Stimulated activated CD8-positive, alpha-beta memory T cell treated with anti-CD3 and anti-CD28 coated beads, Interleukin-15, amount 100 ng/mL, for 1 hour (primary cell): ENCODE measurements at places on chromosomes 16 and 17.

GRCh38 chr17:64009571-64010402 is 10.6 kb downstream of the ICAM2 start:
- DNase-seq = no peak

DNA sequence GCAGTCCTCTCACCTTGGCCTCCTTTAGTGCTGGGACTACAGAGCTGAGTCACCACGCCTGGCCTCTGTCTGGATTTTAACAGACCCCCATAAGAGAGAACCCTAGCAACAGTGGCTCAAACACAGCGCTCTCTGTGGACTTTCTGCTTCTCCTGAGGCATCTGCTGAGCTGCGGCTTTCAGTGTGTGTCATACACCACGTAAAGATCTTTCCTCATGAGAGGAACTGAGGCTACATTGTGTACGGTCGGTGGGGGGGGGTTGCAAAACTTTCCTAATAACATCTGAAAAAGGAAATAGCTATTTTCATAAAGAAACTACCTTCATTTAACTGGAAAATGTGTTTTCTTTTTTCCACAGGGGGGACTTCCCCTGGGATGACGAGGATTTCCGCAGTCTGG is 32.9 kb downstream of the DEF8 start:
- DNase-seq = no peak

DNA sequence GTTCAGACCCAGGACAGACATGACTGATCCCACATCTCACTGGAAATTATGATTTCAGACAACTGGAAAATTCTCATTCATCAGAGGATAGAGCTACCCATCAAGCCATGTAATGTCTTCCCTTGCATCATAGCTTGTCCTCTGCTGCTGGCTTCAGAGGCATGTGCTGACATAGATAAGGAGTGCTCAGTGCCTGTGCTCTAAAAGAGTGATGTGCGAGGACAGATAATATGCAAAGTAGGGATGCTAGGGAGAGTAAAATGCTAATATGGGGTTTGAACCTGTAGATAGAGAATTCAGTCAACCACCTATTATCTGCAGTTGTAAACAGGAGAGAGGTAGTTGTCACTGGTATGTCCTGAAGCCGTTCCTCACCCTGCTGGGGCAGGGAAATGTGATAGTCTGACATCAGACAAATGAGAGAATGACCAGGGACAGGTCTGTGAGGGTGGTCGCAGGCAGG is 349.7 kb upstream of the CCL2 start:
- no peak for DNase-seq

- no peak for DNase-seq
Measured at GRCh38 chr17:50523208-50523607, 9.3 kb upstream of the EPN3 start.

DNA sequence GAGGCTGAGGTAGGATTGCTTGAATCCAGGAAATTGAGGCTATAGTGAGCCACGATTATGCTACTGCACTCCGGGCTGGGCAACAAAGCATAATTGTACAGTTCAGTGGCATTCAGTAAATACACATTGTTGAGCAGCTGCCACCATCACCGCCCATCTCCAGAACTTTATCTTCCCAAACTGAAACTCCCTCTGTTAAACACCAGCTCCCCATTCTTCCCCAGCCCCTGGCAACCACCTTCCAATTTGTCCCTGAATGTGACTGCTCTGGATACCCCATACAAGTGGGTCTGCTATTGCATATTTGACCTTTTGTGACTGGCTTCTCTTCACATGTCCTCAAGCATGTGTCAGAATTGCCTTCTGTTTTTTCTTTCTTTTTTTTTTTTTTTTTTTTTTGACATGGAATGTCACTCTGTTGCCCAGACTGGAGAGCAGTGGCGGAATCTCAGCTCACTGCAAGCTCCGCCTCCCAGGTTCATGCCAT is 2.9 kb downstream of the RPL38 start:
- no peak for DNase-seq

DNA sequence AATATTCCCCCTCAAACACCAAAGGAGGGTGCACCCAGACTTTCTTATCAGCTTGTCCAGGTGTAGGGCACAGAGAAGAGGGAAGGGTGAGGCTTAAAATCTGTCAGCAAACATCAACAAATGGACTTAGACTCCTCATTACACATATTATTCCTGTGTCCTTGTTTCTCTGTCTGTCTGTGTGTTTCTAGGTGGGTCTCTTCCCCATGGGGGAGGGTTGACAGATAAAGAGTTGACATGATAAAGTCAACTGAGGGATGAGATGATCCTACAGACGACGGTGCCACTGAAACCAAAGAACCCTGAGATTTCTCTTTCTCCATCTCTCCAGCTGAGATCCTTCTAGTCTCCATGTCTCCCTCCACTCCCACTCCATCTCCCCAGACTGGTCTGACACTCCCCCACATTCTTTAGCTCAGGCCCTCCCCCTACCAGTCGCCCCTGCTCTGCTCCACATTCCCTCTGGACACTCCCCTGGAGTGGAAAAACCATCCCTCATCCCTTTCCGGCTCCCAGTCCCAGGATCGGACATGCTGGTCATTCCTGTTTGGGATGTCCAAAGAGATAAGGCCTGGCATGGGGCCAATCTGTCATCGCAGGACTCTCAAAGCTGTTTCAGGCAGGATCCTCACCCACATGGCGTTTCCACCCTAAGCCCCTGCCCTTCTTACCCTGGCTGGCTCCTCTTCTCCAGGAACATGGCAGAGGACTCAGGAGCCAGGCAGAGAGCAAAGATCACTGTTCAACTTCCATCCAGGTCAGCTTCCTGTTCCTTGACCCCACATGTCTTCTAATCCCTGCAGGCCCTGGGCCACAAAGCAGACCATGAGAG is 2.9 kb upstream of the ITGA3 start:
- no peak for DNase-seq

DNA sequence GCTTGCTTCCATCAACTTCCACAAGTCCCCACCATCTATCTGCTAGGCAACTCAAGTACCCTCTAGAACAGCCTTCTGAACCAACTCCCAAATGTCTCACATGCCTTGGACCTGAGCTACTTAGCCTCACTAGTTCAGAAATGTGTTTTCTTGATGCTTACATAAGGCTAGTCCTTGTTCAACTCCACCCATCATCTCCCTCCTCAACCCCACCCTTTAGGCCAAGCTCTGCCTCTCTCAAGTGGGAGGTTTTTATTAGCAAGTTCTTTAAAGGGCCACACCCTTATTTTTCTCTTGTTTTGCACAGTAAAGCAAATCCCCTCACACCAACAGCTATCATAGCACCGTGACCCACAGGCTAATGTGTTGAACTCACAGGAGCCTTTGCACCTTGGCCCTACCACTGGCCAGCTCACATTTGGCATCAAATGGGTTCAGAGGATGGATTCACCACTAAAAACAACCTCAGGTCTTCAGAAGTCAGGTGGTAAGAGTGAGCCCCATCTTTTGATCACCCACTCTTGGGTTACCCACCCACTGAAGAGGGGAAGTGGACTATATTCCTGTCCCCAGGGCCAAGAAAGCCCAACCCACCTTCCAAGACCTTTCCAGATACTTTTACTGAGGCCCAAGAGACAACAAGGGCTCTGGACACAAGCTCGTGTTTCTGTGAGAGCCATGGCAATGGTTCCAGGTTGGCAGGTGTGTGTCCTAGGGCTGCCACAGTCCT is 12.2 kb downstream of the PIK3R5 start:
- no peak for DNase-seq

DNA sequence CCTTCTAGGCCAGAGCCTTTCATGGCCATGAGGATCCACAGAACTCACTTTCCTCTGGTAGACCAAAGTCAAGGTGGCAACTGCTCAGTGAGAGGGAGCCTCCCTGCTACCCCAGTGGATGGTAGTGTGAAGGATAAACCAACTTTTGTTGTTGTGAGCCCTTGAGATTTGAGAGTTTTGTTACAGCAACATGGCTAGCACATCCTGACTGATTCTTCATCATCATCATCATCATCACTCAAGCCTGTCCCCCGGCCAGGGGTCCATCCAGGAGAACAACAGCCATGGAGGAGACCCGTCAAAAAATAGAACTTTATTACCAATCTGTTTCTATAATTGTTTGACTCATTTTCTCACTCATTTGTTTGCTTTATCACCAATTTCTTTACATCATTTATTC is 23.7 kb downstream of the RAI1 start:
- no peak for DNase-seq

DNA sequence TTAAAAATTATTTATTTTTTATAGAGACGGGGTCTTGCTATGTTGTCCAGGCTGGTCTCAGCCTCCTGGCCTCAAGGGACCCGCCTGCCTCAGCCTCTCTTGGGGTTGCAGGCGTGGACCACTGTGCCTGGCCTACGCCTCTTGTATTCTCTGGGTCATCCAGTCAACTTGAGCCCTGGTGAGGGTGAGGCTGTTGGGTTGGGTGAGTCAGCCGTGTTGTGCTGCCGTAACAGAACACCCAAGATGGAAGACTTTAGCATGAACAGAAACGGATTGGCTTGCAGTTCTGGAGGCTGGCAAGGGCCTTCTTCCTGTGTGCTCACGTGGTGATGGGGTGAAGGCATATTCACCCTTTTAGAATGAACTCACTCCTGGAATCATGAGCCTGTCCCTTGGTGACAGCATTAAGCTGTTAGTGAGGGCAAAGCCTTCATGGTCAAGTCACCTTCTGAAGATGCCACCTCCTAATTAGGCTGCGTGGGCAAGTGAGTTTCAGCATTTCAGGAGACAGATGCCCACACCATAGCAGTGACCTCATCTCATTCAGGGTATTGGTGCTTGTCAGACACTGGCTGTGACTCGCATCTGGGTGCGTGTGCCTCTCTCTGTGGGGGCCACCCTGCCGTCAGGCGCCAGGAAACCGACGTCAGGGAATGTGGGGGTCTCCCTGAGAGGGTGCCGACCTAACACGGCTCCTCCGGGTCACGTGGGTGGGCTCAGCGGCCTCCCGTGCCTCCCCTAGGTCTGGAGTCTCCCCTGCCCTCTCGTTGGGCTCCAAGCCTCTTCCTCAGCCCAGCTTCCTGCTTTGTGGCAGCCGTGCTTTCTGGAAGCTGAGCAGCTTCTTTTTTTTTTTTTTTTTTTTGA is 49.8 kb downstream of the WDR45B start:
- no peak for DNase-seq

- no peak for DNase-seq
Measured at GRCh38 chr16:684961-685696, 995 bp upstream of the JMJD8 start.

- no peak for DNase-seq
Measured at GRCh38 chr16:50448522-50448921, 79.7 kb upstream of the BRD7 start.

- DNase-seq = no peak
Measured at GRCh38 chr17:70552230-70552981, 383.1 kb downstream of the KCNJ2 start.

GRCh38 chr17:4341616-4341977 is 24.9 kb downstream of the UBE2G1 start:
- DNase-seq = no peak

DNA sequence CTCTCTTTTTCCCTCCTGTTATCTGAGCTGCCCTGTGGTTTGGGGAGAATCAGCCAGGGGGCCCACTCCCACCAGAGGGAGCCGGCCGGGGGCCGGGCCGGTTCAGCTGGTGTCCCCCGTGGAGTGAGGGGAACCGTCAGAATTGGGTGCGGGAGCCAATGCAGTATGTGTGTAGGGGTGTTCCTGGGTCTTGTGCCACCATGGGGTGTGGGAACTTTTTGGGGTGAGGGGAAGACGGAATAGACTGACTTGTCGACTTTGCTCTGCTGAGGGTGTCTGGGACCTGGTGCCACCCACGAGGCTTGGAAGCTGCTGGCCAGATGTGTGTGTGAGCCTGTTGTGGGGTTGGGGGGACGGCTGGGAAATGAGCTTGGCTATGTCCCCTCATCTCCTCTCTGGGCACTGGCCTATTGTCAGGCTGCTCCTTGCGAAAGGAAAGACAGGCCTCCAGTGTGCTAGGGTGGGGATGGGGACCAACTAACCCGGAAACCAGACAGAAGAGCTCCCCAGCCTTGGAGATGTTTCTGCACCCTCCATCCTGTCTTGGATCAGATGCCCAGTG is 9.9 kb downstream of the RARA start:
- DNase-seq = no peak

DNA sequence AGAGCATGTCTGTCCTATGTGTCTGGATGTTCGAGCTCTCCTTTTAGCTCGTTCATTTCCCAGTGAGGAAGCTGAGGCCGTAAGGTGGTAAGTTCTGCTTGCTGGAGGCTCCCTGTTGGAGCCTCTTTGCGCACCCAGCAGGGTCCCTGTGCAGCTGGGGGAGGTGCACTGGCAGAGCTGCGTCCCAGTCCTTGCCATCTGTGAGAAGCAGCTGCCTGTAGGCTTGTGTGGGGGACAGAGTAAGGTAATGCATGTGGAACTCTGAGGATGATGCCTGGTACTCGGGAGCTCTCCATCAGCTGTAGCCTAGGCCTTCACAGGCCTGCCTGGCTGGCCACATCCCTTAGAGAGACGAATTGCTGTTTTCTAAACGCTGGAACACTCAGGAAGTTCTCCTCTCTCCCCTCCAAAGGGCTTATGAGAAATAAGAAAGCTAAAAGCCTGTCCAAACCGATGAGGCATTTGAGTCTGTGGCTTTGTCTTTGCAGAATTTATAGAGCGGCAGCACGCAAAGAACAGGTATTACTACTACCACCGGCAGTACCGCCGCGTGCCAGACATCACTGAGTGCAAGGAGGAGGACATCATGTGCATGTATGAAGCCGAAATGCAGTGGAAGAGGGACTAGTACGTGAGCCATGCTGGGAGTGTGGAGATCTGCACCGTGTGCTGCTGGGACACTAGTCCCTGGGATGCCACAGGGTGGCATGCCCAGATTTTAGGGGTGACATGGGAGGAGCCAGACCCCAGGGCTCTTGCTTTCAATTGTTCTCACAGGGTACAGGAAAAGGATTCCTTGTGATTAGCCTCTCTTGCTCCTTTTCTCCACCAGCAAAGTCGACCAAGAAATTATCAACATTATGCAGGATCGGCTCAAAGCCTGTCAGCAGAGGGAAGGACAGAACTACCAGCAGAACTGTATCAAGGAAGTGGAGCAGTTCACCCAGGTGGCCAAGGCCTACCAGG is 1.6 kb downstream of the NDUFB10 start:
- DNase-seq = no peak

DNA sequence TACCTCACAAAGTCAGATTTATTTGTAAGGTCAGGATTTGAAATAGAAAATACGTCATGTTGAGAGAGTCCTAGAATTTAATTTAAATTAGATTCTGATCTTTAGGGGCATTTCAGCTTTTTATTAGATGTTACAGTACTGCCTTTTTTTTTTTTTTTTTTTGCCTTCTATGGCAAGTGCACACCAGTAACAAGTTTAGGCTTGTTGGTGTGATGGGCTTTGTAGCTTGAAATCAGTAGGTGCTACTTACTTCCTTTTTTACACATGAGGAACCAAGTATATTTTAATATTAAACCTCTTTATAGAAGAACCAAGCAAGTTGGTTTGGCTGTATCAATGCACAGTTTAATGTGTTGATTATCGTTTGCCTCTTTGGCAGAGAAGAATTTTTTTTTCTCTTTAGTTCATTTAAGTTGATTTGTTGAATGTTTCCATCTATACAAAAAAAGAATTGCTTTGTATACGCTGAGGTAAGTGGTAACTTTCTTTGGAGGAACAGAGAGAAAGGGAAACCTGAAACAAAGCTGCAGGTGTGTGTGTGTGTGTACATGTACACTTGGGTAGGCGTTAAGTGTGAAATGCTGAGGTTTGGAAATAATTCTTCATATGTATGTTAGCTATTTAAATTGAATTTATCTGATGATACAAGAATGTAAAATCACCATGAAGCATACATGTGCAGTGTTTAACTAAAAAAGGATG is 15.7 kb downstream of the RBL2 start:
- DNase-seq = no peak

GRCh38 chr17:67993153-67993997 is 2.9 kb downstream of the C17orf58 start:
- DNase-seq = peak; percentile 32

- no peak for DNase-seq
Measured at GRCh38 chr17:62994931-62995330, 28.9 kb downstream of the TANC2 start.
